ENCODE measurements at places on chromosomes 5 and 9. TPM values are rescaled to one million over a fixed set of nuclear protein-coding genes. Genes with fewer than 3 reads are reported as not detected.
A peak's percentile ranks its signal among the peaks of the same experiment; 100 is the strongest.

- no peak overlapping the region for H3K4me3 ChIP-seq
- H3K36me3 ChIP-seq, result no peaks in the 10 kb centered on the region
- no peaks in the 10 kb centered on the region for H3K27me3 ChIP-seq
- H3K4me1 ChIP-seq, result no peaks in the 10 kb centered on the region
- H3K27ac ChIP-seq, result no peak overlapping the region
These were observed 463.9 kb downstream of the PRR16 start for GRCh38 chr5:120927950-120928530.

DNA sequence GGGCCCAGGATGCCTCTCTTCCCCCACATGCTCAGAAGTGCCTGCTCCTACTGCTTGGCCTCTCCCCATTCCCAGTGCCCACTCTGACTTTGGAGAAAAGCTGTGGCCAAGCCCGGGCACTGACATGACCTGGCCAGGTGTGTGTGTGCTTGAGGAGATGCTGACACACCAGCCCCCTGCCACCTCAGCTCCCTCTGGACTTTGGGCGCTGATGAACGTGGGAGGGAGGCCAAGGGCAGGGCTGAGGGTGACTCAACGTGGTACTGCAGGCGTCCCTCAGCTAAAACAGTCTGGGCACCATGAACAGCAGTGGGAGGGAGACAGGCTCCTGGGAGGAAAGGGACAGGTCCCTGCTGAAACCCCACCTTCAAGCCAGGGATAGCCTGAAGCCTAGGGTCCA, 3.9 kb downstream of the TRIM36 start:
- H3K36me3 ChIP-seq, result peaks cover 4% of the 10 kb centered on the region
- H3K4me1 ChIP-seq, result no peaks in the 10 kb centered on the region
- no peak overlapping the region for H3K4me3 ChIP-seq
- H3K27ac ChIP-seq, result no peak overlapping the region

The NR5A1 gene
- total RNA-seq, result not detected

GRCh38 chr9:88658311-88658822, 123.4 kb downstream of the NXNL2 start:
- H3K4me1 ChIP-seq, result no peaks in the 10 kb centered on the region
- H3K4me3 ChIP-seq, result no peak overlapping the region
- H3K36me3 ChIP-seq, result no peaks in the 10 kb centered on the region
- H3K27me3 ChIP-seq, result 0 out of 2 replicates have a peak, but pooled peaks cover 3% of the 10 kb centered on the region
- no peak for DNase-seq
- H3K27ac ChIP-seq, result no peak overlapping the region

The MZB1 gene
- 0.24 TPM for total RNA-seq

The ENC1 gene
- total RNA-seq, result 104 TPM

DNA sequence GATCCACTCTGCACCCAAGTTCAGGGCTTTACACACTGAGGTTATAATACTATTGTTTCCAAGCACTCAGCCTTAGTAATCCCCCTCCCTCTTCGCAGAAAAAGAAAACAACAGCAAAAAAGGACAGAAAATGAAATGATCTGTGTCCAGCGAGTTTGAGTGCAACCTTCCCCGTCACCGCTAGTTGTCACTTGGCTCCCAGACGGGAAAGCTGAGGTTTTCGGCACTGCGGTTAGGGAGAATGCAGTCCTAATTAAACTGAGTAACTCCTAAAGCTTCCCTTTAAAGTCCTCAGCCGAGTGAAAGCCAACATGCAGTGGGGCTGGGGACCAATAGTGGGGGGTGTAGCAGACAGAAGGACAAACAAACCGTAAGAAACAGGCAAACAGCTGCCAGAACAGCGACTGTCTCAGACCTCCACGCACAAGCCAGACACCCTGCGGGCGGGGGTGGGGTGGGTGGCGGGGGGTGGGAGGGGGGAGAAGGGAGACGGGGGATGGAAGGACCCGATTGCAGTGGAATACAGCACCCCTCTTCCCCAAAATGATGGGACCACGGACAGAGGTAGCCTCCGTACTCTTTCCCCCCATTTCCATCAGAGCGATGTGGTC, 680 bp downstream of the GLRA1 start:
- no peak for DNase-seq
- no peaks in the 10 kb centered on the region for H3K27me3 ChIP-seq
- no peak overlapping the region for H3K4me3 ChIP-seq
- H3K4me1 ChIP-seq, result no peaks in the 10 kb centered on the region

DNA sequence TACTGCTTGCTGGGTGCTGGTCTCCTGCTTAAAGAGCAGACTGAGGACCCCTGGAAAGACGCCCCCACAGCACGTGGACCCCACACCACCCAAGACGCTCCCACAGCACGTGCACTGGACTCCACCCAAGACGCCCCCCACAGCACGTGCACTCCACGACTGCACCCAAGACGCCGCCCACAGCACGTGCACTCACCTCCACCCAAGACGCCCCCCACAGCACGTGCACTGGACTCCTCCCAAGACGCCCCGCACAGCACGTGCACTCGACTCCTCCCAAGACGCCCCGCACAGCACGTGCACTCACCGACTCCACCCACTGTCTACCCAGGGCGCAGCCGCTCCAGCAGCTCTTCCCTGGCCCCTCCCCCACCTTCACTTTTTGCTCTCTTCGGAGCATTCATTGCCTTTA, 50.5 kb downstream of the EHMT1 start:
- no peak overlapping the region for H3K27ac ChIP-seq
- no peak for DNase-seq
- no peak overlapping the region for H3K4me3 ChIP-seq
- no peaks in the 10 kb centered on the region for H3K36me3 ChIP-seq
- no peaks in the 10 kb centered on the region for H3K4me1 ChIP-seq

DNA sequence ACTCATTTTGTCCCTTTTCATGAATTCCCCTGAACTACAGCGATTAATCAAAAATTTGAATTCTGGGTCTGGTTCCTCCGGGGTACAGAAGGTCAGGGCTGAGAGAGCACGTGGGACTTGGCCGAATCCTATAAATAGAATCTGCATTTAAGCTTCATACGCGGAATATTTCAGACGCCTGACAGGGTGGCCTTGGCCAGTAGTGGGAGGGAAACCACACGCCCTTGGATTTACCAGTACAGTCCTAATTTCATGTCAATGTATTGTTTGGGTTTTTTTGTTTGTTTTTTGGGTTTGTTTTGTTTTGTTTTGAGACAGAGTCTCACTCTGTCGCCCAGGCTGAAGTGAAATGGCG, 21.5 kb upstream of the NIPBL start:
- DNase-seq, result no peak
- no peak overlapping the region for H3K27ac ChIP-seq
- H3K27me3 ChIP-seq, result no peaks in the 10 kb centered on the region
- H3K36me3 ChIP-seq, result no peaks in the 10 kb centered on the region
- H3K4me1 ChIP-seq, result no peaks in the 10 kb centered on the region
- peak overlapping the region; percentile 48 for H3K4me3 ChIP-seq

DNA sequence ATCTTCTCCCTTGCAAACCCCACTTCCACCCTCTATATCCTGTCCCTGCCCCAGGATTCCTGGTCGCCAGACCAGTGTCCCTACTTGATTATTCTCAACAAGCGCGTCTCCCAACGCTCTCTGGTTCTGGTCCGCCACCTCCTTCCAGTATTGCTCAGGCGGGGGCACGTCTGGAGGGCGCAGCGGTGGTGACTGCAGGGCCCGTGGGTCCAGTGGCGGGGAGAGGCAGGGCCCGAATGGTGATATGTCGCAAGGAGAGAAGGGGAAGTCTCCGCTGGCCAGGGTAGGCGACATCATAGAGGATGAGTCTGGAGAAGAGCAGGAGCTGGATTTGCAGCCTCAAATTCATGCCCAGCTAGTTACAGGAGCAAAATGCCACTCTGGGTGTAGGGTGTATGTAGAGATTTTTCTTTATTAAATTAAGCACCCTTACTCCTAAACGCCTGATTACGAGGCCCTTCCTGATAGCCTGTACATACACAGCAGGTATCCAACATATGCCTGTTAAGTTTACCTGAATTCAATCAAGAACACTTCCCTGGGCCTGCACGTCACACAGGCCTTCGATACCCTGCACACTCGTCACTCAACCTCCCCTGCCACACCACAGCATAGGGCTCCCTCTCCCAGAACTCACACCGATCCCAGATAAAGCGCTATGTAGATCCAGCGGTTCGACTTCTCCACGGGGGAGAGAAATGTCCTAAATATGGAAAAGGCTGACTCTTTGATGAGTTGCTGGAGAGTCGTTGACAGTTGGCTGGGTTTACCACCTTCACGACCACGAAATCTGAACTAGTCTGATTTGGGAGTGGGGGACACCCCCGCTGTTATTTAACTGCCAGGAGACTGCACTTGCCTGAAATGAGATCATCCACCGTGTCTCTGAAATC, 4.8 kb downstream of the MCIDAS start:
- H3K27me3 ChIP-seq, result no peaks in the 10 kb centered on the region
- H3K27ac ChIP-seq, result no peak overlapping the region
- no peak for DNase-seq
- H3K36me3 ChIP-seq, result no peaks in the 10 kb centered on the region
- no peak overlapping the region for H3K4me3 ChIP-seq

The KLHL3 gene
- total RNA-seq, result not detected

The MARCOL gene
- total RNA-seq, result not detected

- H3K36me3 ChIP-seq, result no peaks in the 10 kb centered on the region
- H3K27ac ChIP-seq, result no peak overlapping the region
- no peak for DNase-seq
- no peak overlapping the region for H3K4me3 ChIP-seq
- no peaks in the 10 kb centered on the region for H3K4me1 ChIP-seq
These were observed 34.1 kb downstream of the WHRN start for GRCh38 chr9:114471157-114471556.

DNA sequence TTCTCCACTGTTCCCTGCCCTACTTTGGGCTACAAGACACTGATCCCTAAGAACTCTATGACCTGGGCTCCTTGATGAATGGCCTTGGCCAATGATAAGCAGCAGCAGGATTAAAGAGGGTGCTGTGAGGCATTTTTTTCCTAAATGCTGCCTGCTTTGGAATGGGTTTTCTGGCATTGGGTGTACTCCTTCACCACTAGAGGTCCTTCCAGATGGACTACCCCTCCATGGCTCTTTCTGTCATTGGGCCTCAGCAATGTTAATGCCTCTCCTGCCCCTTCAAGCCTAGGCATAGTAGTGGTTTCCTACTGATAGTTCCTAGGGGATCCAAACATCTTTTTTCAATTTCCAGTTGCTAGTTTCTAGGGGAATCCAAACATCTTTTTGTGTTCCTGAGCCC, 319.3 kb upstream of the RPS23 start:
- no peak overlapping the region for H3K4me3 ChIP-seq
- H3K36me3 ChIP-seq, result no peaks in the 10 kb centered on the region
- no peaks in the 10 kb centered on the region for H3K27me3 ChIP-seq
- peak; percentile 36 for DNase-seq
- H3K27ac ChIP-seq, result no peak overlapping the region
- H3K4me1 ChIP-seq, result no peaks in the 10 kb centered on the region

GRCh38 chr9:13267743-13268142, 11.7 kb downstream of the MPDZ start:
- peaks cover 7% of the 10 kb centered on the region for H3K4me1 ChIP-seq
- H3K4me3 ChIP-seq, result no peak overlapping the region
- no peak overlapping the region for H3K27ac ChIP-seq
- peak; percentile 34 for DNase-seq
